ENCODE measurements at places on chromosomes 16 and 17. TPM values are rescaled to one million over a fixed set of nuclear protein-coding genes. Genes with fewer than 3 reads are reported as not detected.

The CACNG1 gene
- total RNA-seq = 0.74 TPM

- no peak overlapping the region for H3K4me3 ChIP-seq
- no peak overlapping the region for H3K27ac ChIP-seq
- H3K4me1 ChIP-seq = no peaks in the 10 kb centered on the region
- H3K36me3 ChIP-seq = no peaks in the 10 kb centered on the region
- H3K27me3 ChIP-seq = no peaks in the 10 kb centered on the region
- no peak for DNase-seq
Measured at GRCh38 chr16:77686385-77686784, 35.9 kb upstream of the NUDT7 start.

GRCh38 chr17:65657251-65657828 is 95.9 kb upstream of the AXIN2 start:
- H3K27me3 ChIP-seq = no peaks in the 10 kb centered on the region
- H3K4me1 ChIP-seq = no peaks in the 10 kb centered on the region
- H3K27ac ChIP-seq = no peak overlapping the region
- DNase-seq = no peak

DNA sequence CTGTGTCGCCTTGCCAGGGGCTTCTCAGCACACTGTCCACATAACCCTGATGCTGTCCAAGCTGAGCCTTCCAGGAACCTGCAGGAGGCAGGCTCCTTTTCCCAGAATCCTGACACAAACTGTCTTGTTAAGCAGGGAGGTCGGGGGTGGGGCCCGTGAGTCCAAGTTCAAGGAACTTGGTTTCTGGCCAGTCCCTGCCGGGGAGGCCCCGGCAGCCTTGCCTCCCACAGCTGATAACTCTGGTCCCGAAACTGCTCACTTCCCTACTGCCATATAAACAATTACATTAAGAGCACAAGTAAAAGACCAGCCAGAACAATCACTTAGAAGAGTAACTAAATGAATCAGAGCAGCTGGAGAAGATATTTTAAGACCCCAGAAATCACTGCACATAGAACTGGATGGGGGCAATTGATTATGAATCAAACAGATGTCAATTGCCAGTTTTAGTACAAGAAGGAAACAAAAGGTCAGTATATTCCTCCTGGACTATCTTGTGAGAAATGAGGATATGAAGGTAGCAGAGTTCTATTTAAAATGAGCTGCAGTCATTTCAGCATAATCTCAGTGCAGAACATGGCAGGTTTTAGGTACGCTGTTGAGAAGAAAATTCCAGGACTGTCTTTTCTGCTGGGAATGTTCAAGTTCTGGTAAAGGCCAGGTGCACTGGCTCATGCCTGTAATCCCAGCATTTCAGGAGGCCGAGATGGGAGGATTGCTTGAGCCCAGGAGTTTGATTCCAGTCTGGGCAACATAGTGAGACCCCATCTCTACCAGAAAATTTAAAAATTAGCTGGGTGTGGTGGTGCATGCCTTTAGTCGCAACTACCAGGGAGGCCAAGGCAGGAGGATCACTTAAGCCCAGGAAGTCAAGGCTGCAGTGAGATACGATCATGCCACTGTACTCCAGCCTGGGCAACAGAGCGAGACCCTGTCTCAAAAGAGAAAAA is 169.8 kb downstream of the PITPNC1 start:
- H3K4me1 ChIP-seq = peaks cover 3% of the 10 kb centered on the region
- H3K36me3 ChIP-seq = no peaks in the 10 kb centered on the region
- no peak overlapping the region for H3K27ac ChIP-seq
- H3K4me3 ChIP-seq = no peak overlapping the region

DNA sequence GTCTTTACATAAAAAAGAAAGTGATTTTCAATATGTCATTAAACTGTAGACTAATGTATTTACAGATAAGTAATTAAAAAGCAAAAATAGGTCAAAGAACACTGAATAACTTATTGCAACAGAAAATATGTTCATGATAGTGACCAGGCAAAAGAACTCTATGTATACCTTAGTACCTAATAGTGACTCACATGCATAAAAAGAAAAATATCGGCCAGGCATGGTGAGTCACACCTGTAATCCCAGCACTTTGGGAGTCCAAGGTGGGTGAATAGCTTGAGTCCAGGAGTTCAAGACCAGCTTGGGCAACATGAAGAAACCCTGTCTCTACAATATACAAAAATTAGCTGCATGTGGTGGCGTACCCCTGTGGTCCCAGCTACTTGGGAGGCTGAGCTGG is 33.0 kb upstream of the TOM1L1 start:
- H3K4me1 ChIP-seq = no peaks in the 10 kb centered on the region
- no peaks in the 10 kb centered on the region for H3K36me3 ChIP-seq
- H3K27ac ChIP-seq = no peak overlapping the region
- H3K4me3 ChIP-seq = no peak overlapping the region
- H3K27me3 ChIP-seq = no peaks in the 10 kb centered on the region
- no peak for DNase-seq

All from prostate gland (tissue), 2 donors.